ENCODE measurements at places on chromosomes 4 and X.

- peaks cover 2% of the 10 kb centered on the region for H3K36me3 ChIP-seq
- no peaks in the 10 kb centered on the region for H3K27me3 ChIP-seq
- H3K4me3 ChIP-seq, result peak within 1 kb of the TSS; percentile 87
- DNase-seq, result peak; percentile 34
- H3K4me1 ChIP-seq, result peaks cover 20% of the 10 kb centered on the region
Observed at GRCh38 chr4:164977243-164978164, at the start of gene TRIM61. Gene TRIM61 (minus strand): TSS chr4:164977657. CDS start chr4:164970002, 7,655 bp downstream.

- H3K4me3 ChIP-seq, result no peak overlapping the region
- H3K27me3 ChIP-seq, result no peaks in the 10 kb centered on the region
- no peak overlapping the region for H3K27ac ChIP-seq
Observed at GRCh38 chrX:105837232-105837631, 14.9 kb downstream of the NRK start.

DNA sequence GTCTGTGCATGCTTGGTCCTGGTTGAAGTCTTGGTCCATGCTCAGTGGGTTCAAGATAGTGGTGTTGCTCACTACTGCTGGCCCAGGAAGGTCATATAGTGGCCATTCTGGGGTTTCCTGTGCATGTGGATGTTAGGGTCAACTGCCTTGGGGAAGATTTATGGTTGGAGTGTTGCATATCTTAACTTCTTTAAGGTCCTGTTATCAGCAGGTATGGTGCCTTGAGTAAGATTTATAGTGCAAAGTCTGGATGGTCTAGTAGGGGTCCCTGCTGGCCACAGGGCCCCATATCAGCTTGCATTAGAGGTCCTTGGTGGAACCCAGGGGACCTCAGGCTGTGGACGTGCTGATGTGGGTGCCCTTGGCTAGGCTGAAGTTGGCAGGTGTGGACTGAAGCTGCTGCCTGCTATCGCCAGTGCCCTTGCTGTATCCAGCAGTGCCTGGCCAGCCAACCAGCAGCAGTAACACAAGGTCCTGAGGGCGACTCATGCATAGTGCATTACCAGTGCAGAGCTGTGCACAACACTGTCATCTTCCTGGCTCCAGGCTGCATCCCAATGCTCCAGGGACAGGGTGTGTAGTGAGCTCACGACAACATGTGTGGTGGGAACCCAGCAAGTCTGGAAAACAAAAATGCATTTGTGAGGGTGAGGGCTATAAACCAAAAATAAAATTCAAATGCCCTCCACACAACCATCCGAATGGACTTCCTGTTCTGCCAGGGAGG is 61.0 kb downstream of the BEX3 start:
- no peak for DNase-seq
- no peaks in the 10 kb centered on the region for H3K27me3 ChIP-seq
- H3K4me1 ChIP-seq, result no peaks in the 10 kb centered on the region
- H3K4me3 ChIP-seq, result no peak overlapping the region

DNA sequence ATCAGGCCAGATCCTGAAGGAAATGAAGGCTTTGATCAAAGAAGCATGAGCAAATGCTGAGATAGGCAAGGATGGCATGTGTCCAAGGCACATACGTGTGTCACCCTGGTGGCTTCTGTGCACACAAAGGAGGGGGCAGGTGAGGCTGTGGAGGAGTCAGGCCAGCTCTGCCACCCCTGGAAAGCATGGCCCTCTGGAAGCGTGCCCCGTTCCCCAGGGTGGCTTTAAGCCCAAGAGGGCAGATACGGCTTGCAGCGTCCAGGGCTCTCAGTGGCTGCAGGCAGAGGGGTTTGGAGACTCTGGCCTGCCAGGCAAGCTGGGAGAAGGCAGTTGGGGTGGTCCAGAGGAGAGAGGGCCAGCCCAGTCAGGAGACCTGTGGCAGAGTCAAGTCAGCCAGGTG is 25.6 kb downstream of the PNMA6E start:
- H3K36me3 ChIP-seq, result peaks cover 2% of the 10 kb centered on the region
- H3K4me3 ChIP-seq, result no peak overlapping the region
- H3K4me1 ChIP-seq, result no peaks in the 10 kb centered on the region

DNA sequence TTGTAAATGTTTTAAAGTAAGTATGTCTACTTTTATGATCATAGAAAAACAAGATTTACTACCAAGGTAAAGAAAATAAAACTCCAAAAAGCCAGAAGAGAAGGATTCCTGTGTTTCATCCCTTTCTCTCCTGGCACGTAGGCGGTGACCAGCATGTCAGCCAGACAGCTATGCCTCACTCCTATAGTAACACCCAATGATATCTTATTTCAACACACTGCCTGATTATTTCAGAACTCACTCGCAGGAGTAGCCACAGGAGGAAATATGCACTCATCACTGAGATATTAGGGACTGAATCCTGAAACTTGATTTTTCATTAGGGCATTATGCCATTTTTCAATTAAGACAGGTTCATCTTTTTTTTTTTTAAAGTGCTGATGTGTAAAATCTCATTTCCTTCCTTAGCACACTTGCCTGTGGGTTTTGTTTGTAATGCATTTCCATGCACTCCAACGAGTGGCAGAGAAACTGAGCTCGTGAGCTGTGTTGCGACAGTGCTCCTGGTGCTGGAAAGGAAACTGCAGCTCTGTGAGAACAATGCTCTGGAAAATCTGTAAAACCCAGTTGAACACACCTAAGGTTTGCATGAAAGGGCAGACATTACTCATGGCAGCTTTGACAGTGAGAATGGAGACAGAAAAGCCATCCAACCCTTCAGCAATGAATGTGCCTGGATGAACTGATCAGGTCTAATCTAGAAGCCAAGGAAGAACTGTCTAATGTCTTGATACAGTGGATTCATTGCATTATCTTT is 18.2 kb downstream of the RAI2 start:
- no peak overlapping the region for H3K4me3 ChIP-seq
- DNase-seq, result no peak

GRCh38 chrX:26653050-26653449 is 437.1 kb downstream of the MAGEB5 start:
- H3K27me3 ChIP-seq, result no peaks in the 10 kb centered on the region
- H3K27ac ChIP-seq, result no peak overlapping the region
- no peaks in the 10 kb centered on the region for H3K36me3 ChIP-seq
- no peak overlapping the region for H3K4me3 ChIP-seq

- no peak for DNase-seq
- peak overlapping the region; percentile 10 for H3K4me3 ChIP-seq
- peaks cover 7% of the 10 kb centered on the region for H3K4me1 ChIP-seq
- no peak overlapping the region for H3K27ac ChIP-seq
- peaks cover 8% of the 10 kb centered on the region for H3K27me3 ChIP-seq
Observed at GRCh38 chr4:182748283-182748682, 168.9 kb downstream of the DCTD start.

DNA sequence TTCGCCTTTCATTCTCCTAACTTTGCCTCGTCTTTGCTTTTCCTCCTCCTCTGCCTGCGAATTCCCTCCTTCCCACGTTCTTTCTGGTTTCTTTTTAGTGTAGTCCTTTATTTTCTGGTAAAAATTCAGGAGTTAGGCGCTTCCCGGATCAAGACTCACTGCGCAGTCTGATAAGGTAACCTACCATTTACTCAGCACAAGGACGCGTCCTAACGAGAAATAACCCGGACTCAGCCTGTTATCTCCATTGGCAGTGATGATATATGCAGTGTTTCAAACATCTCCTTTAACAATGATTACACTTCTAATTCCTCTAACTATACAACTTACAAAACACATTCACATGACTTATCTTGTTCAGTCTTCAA is 357 bp upstream of the ETNPPL start:
- H3K36me3 ChIP-seq, result peaks cover 2% of the 10 kb centered on the region
- peak overlapping the region; percentile 72 for H3K4me3 ChIP-seq
- DNase-seq, result no peak
- H3K4me1 ChIP-seq, result peaks cover 11% of the 10 kb centered on the region

DNA sequence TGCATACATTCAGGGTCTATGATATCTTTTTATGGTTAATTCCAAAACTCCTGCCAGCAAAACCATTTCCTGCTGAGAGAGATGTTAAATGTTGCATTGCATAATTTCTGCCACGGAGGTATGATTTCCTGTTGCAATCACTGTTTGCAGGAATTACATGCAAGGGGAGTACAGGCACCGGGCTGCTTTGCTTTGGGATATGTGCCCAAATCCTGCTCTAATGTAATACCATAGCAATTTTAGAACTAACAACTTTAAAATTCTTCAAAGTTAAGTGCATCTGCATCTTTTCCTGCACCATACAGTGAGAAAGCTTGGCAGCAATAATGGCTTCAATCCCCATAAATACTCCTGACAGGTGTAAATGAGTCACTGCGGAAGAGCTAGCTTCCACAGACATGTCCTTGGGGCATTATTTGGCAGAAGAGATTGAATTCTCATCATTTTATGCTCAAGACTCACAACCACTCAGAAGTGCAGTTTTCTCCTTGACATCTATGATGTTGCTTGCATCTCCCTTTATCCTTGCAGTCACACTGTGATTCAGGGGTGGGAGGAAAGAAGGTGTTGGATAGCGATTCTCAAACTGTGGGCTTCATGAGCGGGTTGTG is 29.6 kb downstream of the TRIM2 start:
- no peaks in the 10 kb centered on the region for H3K36me3 ChIP-seq
- H3K27ac ChIP-seq, result no peak overlapping the region
- no peak for DNase-seq
- H3K4me1 ChIP-seq, result peaks cover 7% of the 10 kb centered on the region
- H3K4me3 ChIP-seq, result no peak overlapping the region
- H3K27me3 ChIP-seq, result peaks cover 40% of the 10 kb centered on the region

DNA sequence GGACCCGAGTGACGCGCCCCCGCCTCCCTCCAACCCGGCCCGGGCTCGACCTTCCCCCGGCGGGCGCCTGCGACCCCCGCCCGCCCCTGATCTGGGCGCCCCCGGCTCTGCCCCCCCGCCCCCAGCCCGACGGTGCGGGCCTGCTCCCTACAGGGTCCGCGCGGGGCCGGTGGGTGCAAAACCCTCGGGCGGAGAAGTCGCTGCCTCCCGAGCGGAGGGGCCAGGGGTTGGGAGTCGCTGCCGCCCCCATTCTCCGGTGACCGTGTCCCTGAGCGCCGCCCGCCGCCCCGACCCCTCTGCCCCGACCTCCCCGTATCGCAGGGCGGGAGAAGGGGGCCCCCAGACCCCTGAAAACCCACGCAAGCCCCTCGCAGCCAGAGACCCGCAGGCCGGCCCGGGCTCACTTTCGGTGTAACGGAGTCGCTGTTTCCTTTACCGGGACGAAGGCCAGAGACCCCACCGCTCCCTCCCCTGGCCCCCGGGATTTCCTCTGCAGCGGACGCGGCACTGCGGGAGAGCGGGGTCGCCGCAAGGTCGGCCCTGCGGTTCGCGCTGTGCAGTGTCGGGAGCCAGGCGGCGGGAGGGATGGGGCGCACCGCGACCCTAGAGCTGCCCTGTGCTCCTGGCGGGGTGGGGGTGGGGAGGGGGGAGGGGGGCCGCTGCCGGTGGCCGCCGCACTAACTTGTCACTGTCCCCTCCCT is 729 bp upstream of the CPLX1 start:
- H3K27me3 ChIP-seq, result peaks cover 65% of the 10 kb centered on the region
- no peak overlapping the region for H3K27ac ChIP-seq
- peak overlapping the region; percentile 37 for H3K4me3 ChIP-seq
- H3K4me1 ChIP-seq, result no peaks in the 10 kb centered on the region
- no peaks in the 10 kb centered on the region for H3K36me3 ChIP-seq

GRCh38 chr4:81808011-81808672 is 336.4 kb upstream of the RASGEF1B start:
- H3K4me1 ChIP-seq, result peaks cover 3% of the 10 kb centered on the region
- no peaks in the 10 kb centered on the region for H3K36me3 ChIP-seq
- DNase-seq, result no peak
- H3K27ac ChIP-seq, result no peak overlapping the region

DNA sequence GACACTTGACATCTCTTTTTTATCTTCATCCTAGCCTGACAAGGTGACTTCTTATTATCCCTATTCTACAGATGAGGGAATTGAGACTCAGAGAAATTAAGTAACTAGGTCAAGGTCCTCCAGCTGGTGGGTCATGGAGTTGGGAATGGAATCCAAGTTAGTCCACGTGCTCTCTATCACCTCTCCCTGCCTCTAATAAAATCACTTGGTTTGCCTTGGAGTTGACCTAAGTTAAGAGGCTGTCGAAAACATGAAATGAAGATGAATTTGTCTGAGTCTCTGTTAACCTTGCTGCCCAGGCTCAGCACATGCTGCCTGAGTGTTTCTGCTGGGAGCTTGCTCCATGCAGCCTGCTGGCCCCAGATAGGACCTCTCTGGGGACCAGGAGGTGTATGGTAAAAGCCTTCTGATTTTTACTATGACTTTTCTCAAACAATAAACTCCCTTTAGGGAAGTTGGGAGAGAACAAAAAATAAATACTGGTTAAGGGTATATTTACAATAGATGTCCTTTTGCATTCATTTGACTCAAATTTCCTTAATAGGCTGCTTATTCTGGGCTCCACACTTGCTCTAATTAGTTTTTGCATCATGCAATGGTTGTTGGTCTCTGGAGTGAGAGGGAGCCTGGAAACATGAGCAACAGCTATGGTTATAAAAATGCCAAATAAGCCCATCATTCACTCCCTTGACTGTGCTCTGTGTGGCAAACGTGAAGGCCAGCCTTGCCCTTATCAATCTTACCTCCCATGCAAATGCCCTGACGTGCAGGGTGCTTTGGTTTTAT is 61.6 kb upstream of the DHX15 start:
- DNase-seq, result no peak
- H3K4me3 ChIP-seq, result no peak overlapping the region
- no peaks in the 10 kb centered on the region for H3K4me1 ChIP-seq
- H3K27me3 ChIP-seq, result peaks cover 58% of the 10 kb centered on the region

GRCh38 chr4:106264331-106264728 is 51.7 kb downstream of the TBCK start:
- H3K27ac ChIP-seq, result no peak overlapping the region
- no peaks in the 10 kb centered on the region for H3K27me3 ChIP-seq
- H3K4me3 ChIP-seq, result no peak overlapping the region
- peaks cover 4% of the 10 kb centered on the region for H3K4me1 ChIP-seq
- H3K36me3 ChIP-seq, result no peaks in the 10 kb centered on the region

GRCh38 chrX:9765072-9765736 is 443 bp downstream of the GPR143 start:
- DNase-seq, result no peak
- no peaks in the 10 kb centered on the region for H3K36me3 ChIP-seq
- no peak overlapping the region for H3K27ac ChIP-seq
- no peaks in the 10 kb centered on the region for H3K27me3 ChIP-seq
- H3K4me3 ChIP-seq, result no peak overlapping the region
- no peaks in the 10 kb centered on the region for H3K4me1 ChIP-seq

DNA sequence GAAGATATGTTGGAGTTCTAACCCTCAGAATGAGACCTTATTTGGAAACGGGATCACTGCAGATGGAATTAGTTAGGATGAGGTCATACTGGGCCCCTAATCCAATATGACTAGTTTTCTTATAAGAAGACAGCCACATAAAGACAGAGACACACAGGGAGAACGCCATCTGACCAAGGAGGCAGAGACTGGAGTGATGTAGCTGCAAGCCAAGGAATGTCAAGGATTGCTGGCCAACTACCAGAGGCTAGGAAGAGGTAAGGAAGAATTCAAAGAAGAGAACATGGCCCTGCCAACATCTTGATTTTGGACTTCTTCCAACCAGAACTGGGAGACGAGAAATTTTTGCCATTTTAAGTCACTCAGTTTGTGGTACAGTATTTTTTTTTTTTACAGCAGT is 152.8 kb upstream of the DIPK2B start:
- H3K36me3 ChIP-seq, result no peaks in the 10 kb centered on the region
- DNase-seq, result no peak
- H3K27me3 ChIP-seq, result no peaks in the 10 kb centered on the region
- no peak overlapping the region for H3K4me3 ChIP-seq

- no peaks in the 10 kb centered on the region for H3K4me1 ChIP-seq
- DNase-seq, result no peak
Observed at GRCh38 chrX:119421016-119421705, 22.0 kb downstream of the SLC25A43 start.

Measured in effector memory CD8-positive, alpha-beta T cell (primary cell).